ENCODE measurements at places on chromosomes 11 and 22. TPM values are rescaled to one million over a fixed set of nuclear protein-coding genes. Genes with fewer than 3 reads are reported as not detected.

Gene TUBA8
- total RNA-seq: 0.36 TPM

Gene TTC9C
- total RNA-seq: 34.0 TPM

Gene TRIM48
- total RNA-seq: not detected

DNA sequence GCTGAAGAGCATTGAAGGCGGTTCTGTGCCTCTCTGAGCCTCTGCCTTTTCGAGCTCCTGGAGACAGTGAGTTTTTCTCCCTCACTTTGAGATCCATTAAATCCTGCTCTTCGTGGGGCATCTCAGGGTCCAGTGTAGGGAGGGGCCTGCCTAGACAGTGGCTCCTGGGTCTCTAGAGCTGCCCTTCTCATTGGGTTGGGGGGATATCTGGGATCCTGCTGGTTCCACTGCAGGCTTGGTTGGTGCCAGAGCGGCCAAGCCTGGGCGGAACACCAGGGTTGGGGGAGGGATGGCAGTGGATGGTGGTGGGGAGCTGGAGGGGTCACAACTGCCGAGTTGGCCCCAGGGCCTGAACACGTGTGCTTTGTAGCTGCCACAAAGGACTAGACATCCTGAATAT is 52.2 kb upstream of the CARS1 start:
- DNase-seq: no peak

DNA sequence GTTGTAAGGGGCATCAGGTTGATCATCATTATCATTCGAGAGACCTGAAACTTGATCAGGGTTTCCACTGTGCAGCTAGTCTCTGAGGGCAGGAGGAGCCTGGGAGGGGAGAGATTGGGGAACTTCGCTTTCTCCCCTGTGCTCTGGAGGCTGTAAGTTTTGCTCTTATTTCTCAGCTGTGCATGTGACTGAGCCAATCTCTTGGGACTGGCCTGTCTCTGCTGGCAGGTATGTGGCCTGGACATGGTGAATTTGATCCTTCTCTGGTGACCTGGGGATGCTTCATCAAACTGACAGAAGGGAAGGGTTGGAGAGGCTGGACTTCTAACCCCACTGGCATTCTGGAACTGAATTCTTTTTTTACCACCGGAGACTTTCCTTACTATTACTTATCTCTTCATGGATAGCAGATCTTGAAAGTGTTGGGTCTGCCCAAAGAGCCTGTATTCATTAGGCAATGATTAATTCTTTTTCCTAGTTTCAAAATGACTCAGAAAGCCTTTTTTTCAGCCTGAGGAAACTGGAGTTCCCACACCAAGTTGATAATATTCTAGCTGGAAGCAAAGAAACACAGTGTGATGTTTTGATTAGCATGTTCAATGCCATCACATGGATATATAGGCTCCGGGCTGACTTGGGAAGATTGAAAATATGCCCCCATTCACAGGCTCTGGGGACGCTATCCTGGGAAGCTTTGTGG is 36.5 kb downstream of the TSPAN18 start:
- no peak for DNase-seq
